AG09309 (cell line): ENCODE measurements at places on chromosomes 13 and 19.

DNA sequence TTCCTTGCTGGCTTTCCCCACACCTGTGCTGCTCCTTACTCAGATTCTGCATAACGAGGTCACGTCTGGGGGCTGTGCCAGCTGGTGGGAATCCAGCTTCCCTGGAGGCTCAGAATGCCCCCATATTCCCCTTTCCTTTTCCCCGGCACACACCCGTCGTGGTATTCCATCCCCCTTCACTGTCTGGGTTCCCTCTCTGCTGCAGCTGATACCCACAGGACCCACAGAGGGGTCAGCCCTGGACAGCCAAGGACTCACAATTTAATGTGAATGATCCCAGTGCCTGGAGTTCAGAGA is 4.2 kb upstream of the MYH14 start:
- DNase-seq, result no peak

DNA sequence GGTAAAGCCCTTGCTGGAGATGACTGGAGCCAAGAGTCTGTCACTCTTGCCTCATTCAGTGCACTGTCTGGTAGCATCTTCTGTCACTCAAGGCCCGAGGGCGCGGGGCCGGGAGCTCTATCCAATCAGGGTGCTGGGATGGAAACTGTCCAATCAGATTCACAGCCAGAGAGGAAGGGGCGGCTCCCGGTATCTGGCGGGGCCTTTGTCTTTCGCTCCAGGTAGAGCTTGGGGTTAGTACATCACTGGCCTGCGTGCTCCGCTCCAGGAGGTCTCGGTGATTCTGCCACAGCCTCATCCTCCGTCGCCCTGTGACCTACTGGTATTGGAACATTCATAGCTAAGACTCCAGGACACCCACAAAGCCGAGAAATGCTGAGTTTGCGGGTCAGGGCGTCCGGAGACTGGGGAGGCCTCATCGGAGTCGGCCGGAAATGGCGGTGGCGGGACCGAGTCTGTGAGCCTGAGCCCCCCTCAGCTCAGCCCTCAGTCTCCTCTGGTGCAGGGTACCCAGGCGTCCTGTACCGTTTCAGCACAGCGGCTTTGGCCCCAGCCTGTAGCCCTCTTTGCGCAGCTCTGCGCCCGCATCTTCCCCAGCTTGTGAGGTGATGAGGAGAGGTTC is 20.6 kb upstream of the ZNF430 start:
- DNase-seq, result peak; percentile 55

GRCh38 chr13:82867284-82867683 is 1015.0 kb downstream of the SLITRK1 start:
- DNase-seq, result no peak

GRCh38 chr19:42601811-42602443 is 7.2 kb upstream of the CEACAM8 start:
- DNase-seq, result no peak

GRCh38 chr19:55652311-55653128 is 2.3 kb upstream of the U2AF2 start:
- DNase-seq, result no peak

GRCh38 chr13:73808318-73808717 is 325.9 kb downstream of the KLF12 start:
- no peak for DNase-seq

DNA sequence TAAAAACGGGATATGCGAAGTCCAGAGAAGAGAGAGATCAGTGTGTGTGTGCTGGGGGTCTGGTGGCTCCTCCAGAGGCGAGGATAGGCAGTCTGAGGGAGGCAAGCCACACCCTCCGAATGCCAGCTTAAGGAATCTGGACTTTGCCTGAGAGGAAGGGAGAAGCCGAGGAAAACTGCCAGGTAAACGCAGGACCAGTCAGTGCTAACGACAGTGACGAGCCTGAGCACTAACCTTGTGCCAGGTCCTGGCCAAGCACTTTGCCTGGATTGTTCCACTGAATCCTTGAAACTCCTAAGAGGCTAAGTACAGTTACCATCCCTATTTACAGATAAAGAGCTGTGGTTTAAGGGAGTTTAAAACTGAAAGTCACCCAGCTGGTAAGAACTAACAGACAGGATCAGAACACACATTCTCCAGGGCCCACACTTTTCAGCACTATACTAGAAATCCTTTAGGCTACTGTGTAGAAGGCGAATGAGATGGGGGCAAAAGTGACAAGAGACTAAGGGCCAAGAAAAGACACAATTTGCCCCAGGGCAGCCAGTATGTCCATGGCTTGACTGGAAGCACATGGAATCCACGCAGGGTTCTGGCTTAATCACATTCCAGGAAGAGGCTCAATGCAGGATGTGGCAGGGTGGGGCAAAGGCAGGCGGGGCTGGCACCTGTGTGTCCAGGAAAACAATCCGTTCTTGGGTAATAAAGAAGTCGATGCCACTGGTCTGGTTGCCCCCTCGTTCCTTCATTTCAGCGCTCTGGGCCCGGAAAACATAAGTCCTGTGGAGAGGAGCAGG is 15.1 kb downstream of the SMG9 start:
- no peak for DNase-seq
